Neural crest cell (in vitro differentiated cells): ENCODE measurements at places on chromosomes 3 and 15.

DNA sequence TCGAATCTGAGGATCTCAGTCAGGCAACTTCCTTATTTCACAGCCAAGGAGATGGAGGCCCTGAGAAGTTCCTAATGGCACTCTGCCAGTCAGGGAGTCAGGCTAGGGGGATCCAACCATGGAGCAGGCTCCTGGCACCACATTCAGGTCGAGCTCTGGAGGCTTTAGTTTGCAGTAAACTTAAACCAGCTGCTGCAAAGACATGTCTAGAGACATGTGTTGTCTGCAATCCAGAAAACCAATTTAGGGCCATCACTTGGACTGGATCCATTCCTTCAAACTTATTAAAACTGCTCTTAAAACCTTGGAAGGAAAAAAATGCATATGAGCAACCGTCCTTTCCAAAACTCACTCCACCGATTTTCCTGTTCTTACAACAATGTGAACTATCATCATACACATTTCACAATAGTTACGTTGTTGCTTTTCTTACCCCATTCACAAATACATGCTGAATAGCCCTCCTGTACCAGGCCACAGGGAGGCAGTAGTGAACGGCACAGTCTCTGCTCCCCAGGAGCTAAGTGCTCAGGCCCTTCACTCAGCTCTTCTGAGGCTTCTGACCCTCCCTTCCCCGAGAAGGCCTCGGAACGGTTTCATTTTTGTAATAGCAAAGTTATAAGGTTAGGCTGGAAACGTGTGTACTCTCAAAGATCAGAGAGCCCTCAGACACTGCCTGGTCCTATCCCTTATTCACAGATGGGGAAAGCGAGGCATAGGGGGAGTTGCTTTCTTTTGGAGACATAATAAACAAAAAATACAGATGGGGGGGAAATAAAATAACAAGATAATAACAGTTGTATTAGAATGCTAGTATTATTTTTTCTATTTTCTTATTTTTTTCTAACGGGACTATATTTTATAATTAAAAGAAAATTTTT lies 20.1 kb downstream of the RFT1 start:
- no peaks in the 10 kb centered on the region for H3K27me3 ChIP-seq
- peak; percentile 42 for DNase-seq
- no peak overlapping the region for H3K4me3 ChIP-seq

DNA sequence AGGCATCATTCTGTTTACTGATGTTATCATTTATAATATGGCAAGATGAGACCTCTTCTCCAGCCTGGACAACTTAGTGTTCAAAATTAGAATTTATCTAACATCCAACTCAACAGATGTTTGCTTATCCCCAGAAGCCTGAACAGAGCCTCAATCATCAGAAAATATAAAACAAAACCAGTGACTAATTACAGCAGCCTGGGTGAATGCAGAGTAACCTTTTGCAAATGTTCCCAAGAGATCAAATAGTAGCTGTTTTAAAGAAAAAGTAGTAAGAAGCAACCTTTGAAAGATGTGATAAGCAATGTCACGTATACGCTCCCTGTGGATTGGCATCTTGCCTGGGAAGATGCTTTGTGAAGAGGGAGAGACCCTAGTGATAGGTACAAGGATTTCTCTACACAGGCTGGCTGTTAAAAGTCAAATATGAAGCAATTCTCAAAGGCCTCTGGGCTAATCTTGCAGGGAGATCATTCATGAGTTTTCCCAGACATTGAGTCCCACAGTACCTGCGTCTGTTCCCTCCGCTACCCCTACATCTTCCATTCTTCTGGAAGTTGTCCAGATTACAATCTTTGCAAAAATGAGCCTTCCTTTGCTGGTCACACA lies 39.3 kb upstream of the PRICKLE2 start:
- peaks cover 2% of the 10 kb centered on the region for H3K27me3 ChIP-seq
- no peak overlapping the region for H3K4me3 ChIP-seq
- no peak overlapping the region for H3K27ac ChIP-seq
- DNase-seq: no peak

GRCh38 chr15:97881346-97881965 lies 79.0 kb upstream of the ARRDC4 start:
- H3K27me3 ChIP-seq: peaks cover 12% of the 10 kb centered on the region
- DNase-seq: no peak
- H3K27ac ChIP-seq: no peak overlapping the region
- H3K4me3 ChIP-seq: no peak overlapping the region
- H3K36me3 ChIP-seq: no peaks in the 10 kb centered on the region

- H3K36me3 ChIP-seq: no peaks in the 10 kb centered on the region
- H3K4me3 ChIP-seq: no peak overlapping the region
- H3K27me3 ChIP-seq: peaks cover 2% of the 10 kb centered on the region
- H3K4me1 ChIP-seq: no peaks in the 10 kb centered on the region
These were observed 72.3 kb downstream of the SLCO3A1 start for GRCh38 chr15:91925794-91926193.

- H3K27ac ChIP-seq: peak overlapping the region; percentile 14
- peaks cover 34% of the 10 kb centered on the region for H3K36me3 ChIP-seq
- DNase-seq: no peak
- no peaks in the 10 kb centered on the region for H3K27me3 ChIP-seq
These were observed 16.4 kb downstream of the SRPRB start for GRCh38 chr3:133821767-133822638.

GRCh38 chr15:47587940-47588802 lies 129.1 kb upstream of the SEMA6D start:
- peak overlapping the region; percentile 46 for H3K27ac ChIP-seq
- no peak overlapping the region for H3K4me3 ChIP-seq
- peaks cover 18% of the 10 kb centered on the region for H3K27me3 ChIP-seq
- H3K4me1 ChIP-seq: peaks cover 15% of the 10 kb centered on the region
- no peaks in the 10 kb centered on the region for H3K36me3 ChIP-seq

GRCh38 chr15:73284090-73284716 lies 84.6 kb downstream of the HCN4 start:
- no peak overlapping the region for H3K4me3 ChIP-seq
- H3K4me1 ChIP-seq: no peaks in the 10 kb centered on the region
- H3K27ac ChIP-seq: no peak overlapping the region

GRCh38 chr3:7536921-7537320 lies 676.0 kb downstream of the GRM7 start:
- no peak overlapping the region for H3K4me3 ChIP-seq

DNA sequence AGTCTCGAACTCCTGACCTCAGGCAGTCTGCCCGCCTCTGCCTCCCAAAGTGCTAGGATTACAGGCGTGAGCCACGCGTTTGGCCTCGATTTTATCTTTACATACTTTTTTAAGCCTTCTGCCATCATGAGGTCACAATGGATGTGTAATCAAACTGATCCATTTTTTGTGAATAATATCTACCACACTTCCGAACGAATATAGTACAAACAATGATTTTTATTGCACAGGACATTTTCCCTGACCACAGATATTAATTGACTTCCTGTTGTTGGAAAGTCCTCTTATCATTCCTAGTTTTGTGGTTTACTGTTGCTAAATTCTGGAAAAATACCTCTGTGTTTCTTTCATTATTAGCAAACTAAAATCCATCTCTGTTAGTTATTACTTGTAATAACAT lies 68.9 kb downstream of the MINDY2 start:
- DNase-seq: no peak
- no peaks in the 10 kb centered on the region for H3K4me1 ChIP-seq
- no peak overlapping the region for H3K27ac ChIP-seq
- H3K4me3 ChIP-seq: no peak overlapping the region

DNA sequence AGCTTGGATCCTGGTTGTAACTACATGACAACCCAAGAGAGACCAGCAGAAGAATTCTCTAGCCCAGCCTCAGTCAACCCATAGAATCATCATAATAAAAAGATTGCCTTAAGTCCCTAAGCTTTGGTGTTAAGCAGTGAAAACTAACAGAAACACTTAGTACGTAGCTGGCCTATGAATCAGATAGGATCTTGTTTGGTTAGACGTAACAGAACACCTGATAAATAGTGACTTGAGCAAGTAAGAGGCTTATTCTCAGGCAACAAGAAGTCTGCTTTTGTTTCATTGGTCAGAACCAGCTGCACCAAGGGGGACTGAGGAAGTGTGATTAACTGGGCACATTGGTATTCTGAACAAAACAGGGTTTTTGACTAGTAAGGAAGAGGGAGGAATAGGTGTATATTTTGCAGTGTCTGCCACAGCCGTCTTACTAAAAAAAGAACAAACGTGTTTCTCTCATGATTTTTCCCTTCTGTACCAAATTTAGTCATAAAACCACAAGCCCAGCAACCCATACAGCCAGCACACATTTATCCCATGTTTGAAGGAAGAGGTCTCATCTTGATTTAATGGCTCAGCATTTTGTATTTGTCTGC lies 53.3 kb upstream of the GLCE start:
- H3K27ac ChIP-seq: no peak overlapping the region
- no peak overlapping the region for H3K4me3 ChIP-seq
- DNase-seq: no peak
- no peaks in the 10 kb centered on the region for H3K36me3 ChIP-seq
